ENCODE measurements at places on chromosomes 4 and X. TPM values are rescaled to one million over a fixed set of nuclear protein-coding genes. Genes with fewer than 3 reads are reported as not detected.

The TMEM255A gene
- total RNA-seq: not detected

The C4orf51 gene
- not detected for total RNA-seq

The PAGE4 gene
- not detected for total RNA-seq

The FDCSP gene
- not detected for total RNA-seq

The GPR50 gene
- total RNA-seq: not detected

The CCDC110 gene
- total RNA-seq: 0.43 TPM

The DOCK11 gene
- total RNA-seq: 50.1 TPM

The IL21 gene
- not detected for total RNA-seq

The ADGRG4 gene
- total RNA-seq: not detected

The GLUD2 gene
- total RNA-seq: 1.9 TPM

The RASL11B gene
- total RNA-seq: 1.3 TPM

The PSAPL1 gene
- total RNA-seq: not detected

The CSN1S1 gene
- total RNA-seq: not detected

The LRCH2 gene
- 5.8 TPM for total RNA-seq

The POF1B gene
- total RNA-seq: not detected

The SPANXC gene
- not detected for total RNA-seq

The TIMP1 gene
- total RNA-seq: 331 TPM

The PAK3 gene
- 2.2 TPM for total RNA-seq

The CT55 gene
- not detected for total RNA-seq

The CXorf38 gene
- total RNA-seq: 13.2 TPM

The SULT1E1 gene
- total RNA-seq: under 0.01 TPM

The YY2 gene
- 1.6 TPM for total RNA-seq

The PNMA6F gene
- total RNA-seq: not detected

The RRH gene
- not detected for total RNA-seq

The S100P gene
- not detected for total RNA-seq

The GUCY2F gene
- total RNA-seq: under 0.01 TPM

The UGT2B7 gene
- total RNA-seq: not detected

The DIPK2B gene
- not detected for total RNA-seq

The CENPE gene
- 15.5 TPM for total RNA-seq

The PNMA3 gene
- total RNA-seq: under 0.01 TPM

The CXCL3 gene
- 3.0 TPM for total RNA-seq

Data from fibroblast of villous mesenchyme (primary cell).